H9 (cell line): ENCODE measurements at places on chromosomes 1 and 21.
A peak's percentile ranks its signal among the peaks of the same experiment; 100 is the strongest.

GRCh38 chr1:1344655-1345361, 4.4 kb downstream of the DVL1 start:
- no peak for DNase-seq

DNA sequence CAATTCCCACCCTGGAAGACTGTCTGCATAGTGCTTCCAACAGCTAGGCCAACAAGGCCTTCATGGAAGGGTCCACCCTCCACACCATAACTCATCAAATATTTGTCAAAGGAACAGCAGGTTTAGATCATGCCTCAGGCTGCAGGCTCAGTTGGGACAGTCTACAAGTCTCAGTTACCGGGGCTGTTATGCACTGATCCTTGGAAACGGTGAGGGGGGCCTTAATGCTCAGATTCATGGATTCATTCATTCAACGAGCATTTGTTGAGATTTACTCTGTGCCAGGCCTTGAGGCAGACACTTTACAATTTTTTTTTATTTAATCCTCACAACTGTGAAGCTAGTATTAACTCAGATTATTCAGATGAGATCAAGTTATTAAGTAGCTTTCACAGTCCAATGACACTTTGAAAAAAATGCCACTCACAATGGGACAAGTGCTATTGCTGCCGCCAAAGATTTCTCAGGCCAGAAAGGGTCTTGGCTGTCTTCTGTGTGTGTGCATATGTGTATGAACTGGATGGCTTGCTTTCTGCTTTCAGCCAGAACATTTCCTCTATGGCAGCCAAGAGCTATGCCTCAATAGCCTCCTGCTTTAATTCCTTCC, 8.9 kb upstream of the C1orf216 start:
- no peak for DNase-seq

DNA sequence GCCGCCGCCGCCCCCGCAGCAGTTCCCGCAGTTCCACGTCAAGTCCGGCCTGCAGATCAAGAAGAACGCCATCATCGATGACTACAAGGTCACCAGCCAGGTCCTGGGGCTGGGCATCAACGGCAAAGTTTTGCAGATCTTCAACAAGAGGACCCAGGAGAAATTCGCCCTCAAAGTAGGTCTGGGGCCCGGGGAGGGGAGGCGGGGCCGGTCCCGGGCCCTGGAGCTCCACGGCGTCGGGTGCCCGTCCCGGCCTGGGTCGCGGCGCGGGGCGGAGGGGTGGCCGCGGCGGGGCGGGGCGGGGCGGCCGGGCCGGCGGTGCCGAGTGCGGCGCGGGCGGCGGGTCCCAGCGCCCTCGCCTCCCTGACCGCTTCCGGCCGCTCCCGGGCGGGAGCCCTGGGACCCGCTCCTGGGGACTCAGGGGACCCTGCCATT, 646 bp downstream of the MAPKAPK2 start:
- DNase-seq, result no peak

DNA sequence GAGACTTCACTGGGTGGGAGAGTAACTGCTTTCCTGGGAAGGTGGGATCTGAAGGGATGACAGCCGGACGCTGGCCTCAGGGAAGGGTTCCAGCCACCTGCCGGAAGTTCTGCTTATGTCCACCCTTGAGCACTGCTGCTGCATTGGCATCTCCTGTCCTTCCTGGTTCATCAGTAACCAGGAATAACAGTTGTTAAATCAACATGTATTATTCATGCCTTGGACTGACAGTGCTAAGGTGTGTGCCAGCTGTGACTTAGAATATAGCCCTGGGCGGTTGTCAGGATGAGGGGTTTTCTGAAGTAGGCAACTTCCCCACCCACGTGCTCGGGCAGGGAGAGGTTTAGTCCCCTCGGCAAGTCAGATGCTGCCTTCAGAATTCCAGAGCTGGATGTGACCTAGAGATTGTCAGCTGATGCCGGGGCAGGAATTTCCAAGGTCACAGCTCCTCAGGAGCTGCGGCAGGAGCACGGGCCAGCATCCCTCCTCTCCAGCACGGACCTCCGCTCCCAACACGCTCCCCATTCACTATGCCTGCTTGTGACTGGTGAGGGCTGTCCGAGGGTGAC, 17.9 kb downstream of the CLDN14 start:
- DNase-seq, result no peak

- peak; percentile 73 for DNase-seq
Measured at GRCh38 chr1:181504399-181504842, 21.1 kb downstream of the CACNA1E start.
